Stimulated activated CD8-positive, alpha-beta memory T cell treated with anti-CD3 and anti-CD28 coated beads, Interleukin-12 subunit alpha, Interleukin-12 subunit beta, amount 100 ng/mL, for 1 hour (primary cell): ENCODE measurements at places on chromosomes 2 and 18.

DNA sequence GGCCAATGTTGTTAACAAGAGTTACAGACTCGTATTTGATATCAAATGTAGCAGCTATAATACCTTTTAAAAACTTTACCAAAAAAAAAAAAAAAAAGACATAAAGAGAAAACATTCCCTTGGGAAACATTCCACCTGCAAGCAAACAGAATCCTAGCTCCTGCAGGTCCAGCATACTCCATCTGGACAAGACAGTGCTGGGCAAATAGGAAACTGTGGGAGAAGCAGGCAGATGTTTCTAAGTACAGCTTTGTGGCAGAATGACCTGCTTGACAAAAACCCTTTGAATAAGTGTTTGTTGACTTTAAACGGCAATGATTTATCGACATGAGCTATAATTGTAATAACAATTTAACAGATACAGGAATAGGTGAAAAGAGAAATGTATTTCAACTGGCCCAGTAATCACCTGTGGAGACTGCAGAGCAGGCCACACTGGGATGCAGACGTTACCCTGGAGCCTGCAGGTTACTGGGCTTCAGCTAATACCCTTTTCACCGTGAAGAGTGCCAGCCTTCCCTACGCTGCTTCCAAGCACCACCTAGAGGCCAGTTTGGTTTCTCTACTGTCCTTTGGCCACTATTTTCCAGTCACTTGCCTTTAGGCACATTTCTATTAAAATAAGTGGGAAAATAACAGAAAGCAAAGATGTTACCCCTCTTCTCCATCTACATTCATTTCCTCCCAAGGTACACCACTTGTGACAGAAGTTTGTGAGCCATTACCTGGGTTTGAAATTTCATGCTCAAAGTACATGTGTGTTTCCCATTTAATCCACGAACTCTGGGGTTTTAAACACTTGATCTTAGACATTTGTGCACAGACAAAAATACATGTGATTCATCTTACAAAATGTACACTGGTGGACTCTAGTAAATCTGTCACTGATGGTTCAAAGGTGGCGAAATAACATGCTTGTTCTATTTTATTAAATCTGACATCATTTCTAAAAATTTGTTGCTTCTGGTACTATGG is 96.9 kb upstream of the ZNF397 start:
- no peak for DNase-seq

- no peak for DNase-seq
These were observed 95.1 kb upstream of the L3MBTL4 start for GRCh38 chr18:6509832-6510231.

- no peak for DNase-seq
These were observed 9.7 kb upstream of the DNAJB2 start for GRCh38 chr2:219269362-219270054.

DNA sequence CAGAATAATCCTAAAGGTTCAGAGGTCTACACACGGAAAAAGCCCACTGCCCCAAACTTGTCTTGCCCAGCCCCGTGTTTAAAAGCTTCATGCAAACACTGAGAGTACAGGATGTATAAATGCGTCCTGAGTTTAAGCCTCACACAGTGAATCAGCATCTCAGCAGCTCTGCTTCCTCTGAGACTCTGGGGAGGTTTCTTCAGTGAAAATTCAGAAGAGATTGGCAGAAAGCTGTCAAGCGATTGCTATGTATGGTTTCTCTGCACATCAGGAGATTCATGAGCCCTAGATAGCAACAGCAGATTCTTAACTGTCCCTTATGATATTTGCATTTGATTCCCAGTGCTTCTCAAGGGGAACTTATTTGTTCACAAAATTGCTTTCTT is 27.1 kb downstream of the CRACDL start:
- DNase-seq: no peak

DNA sequence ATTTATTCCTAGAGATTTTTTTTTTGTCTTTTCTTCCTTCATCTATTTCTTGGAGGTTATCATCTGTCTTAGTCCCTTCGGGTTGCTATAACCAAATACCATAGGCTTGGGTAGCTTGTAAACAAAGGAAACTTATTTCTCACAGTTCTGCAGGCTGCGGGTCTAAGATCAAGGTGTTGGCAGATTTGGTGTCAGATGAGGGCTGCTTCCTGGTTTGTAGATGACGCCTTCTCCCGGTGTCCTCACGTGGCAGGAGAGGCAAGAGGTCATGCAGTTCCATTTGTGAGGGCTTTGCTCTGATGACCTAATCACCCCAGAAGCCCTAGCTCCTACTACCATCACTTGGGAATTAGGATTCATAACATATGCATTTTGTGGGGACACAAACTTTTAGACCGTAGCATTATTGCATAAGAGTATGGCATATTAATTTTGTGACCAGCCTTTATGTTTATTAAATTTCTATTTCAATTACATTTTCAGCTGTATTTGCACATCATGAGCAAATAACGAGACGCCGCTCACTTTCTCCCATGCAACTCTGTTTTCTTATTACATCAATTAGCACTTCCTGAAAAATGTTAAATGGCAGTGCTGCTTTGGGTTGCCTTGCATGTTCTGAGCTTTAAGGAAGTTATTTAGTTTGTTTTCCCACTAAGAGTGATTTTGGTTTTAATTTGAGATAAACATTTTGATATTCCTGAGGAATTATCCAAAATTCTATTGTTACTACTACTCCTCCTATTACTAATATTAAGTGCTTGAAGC is 246.4 kb upstream of the HDAC4 start:
- no peak for DNase-seq

DNA sequence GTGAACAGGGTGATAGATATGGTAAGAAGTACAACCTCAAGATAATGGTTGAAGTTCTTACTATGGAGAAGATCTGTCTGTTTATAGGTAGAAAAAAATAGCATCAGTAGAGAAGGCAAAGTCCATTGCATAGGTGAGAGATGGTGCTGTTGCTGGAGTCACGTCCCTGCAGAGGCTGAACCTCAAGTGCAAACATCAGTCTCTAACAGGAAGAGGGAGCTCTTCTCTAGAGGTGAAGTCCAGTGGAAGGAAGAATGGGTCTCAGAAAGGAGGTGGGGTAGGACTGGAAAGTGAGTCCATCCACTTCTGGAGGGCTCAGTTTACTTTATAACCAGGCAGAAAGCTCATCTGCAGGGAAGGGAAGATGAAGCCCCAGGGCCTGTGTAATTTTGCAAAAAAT is 337.7 kb downstream of the MEIS1 start:
- no peak for DNase-seq

DNA sequence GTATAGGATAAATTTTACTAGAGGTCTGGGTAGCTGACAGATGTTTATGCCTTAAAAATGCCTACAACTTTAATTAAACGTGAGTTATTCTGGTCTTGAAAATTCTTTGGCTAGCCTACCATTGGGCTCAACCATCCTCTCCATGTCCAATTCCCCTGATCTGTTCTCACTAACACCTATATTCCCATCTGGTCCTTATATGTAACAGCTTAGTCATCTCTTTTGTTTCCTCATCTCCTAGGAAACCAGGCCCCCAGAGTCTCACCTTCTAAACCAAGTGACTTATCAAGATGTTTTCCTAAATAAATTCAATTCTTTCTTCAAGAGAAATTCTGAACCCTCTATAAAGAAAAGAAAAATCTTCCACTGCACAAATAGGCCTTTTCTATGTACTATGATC is 148.5 kb downstream of the TTC32 start:
- no peak for DNase-seq

DNA sequence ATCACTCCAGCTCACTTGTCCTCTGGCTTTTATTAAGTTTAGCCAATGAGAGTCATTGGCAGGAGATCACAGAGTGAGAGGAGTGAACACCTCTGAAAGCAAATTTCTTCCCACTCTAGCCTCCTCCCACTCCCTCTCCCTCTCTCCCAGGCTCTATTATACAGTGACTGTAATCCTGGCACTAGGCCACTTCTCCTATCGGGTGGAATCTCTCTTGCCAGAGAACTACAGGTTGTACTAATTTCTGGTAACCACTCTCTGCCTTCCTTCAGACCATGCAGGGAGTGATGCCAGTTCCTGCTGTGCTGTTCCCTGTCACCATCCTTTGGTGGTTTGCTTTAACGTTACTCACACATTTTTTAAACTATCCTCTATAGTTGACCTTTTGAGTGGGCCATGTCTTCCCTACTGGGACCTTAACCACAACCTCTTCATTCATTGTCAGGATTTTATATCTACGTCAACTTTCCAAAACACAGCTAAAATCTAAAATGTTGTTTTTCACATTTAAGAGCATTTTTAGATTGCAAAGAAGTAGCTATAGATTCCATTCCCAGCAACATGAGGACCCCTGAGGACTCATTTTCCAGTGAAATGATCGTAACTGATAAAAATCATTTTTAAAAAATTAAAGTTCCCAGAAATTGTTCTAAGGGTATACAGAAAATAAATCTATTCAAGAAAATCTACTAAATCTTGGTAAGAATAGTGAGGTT is 217.1 kb downstream of the MREG start:
- no peak for DNase-seq

DNA sequence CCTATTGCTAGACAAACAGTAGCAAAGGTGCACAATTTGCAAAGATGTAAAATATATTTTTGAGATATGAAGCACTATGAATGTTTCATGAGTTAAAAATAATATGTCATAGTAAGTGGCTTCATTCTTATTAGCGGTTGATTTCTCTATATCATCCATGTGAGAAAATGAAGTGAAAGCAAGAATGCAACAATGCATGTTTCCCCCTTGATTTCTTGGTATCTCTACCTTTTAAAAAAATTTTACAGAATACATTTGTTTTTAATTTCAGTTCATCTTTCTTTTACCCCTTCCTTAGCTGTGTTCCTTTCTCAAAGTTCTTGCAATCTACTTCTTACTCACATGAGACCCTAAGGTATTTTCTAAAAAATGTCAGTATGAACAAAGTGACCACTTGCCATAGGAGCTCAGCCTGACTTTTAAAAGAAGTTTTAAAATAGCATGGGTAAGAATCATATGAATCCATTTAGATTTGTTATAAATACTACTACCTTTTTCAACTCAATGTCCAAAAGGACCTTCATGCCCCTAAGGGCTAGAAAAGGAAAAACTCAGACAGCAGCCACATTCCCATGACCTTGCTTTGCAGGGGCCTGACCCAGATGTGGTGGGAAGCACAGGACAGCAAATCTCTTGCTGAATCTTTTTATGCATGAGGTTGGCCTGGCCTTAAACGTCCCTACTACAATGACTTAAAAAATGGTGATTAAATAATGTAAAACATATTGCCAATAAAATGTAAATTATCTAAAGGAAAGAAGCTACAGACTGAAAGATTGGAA is 14.8 kb upstream of the SLC38A11 start:
- no peak for DNase-seq

- no peak for DNase-seq
These were observed 174.4 kb downstream of the ALPK2 start for GRCh38 chr18:58454406-58455061.

GRCh38 chr2:156023229-156023869 is 309.2 kb downstream of the NR4A2 start:
- DNase-seq: no peak

GRCh38 chr2:112092286-112093041 is 37.4 kb downstream of the TMEM87B start:
- DNase-seq: no peak

DNA sequence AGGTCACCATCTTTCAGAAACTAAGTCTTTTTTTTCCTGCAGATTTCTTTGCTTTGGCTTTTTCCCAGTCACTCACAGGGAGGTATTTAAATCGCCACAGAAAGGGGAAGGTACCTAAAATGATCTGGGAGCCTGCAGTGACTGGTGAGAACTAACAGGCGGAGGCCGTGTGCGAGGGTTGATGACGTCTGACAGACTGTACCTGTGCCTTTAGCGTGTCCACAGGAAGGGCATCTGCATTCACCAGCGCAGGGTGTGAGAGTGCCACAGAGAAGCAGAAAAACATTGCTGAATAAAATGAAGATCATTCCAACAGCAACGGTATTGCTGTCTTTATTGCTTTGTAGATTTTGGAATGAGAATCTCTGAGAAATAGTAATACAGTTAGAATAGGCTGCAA is 5.7 kb downstream of the CTDP1 start:
- no peak for DNase-seq

DNA sequence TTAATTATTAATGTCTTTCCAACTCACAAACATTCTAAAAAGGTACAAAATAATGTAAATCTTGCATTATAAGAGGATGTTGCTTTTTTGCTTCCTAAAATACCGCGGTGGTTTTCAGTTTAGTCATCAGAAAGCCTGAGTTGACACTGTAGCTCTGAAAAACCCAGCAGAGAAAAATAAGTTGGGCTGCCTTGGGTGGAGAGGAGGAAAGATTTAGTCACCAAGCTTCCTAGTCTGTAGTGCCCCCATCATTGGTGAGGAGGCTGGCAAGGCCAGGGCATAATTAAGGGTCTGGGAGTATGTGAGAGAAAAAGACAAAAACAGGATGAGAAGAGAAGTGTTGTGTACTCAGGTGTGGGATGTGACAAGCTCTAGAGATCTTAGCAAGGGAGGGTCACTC is 5.7 kb downstream of the PTPRM start:
- DNase-seq: no peak

- DNase-seq: no peak
These were observed 276.1 kb upstream of the PKDCC start for GRCh38 chr2:41771710-41772109.

- no peak for DNase-seq
These were observed 77.5 kb downstream of the EPB41L3 start for GRCh38 chr18:5466256-5466655.

GRCh38 chr2:182887093-182887492 is 20.7 kb upstream of the FRZB start:
- no peak for DNase-seq

GRCh38 chr18:12652861-12653401 is 5.0 kb downstream of the SPIRE1 start:
- no peak for DNase-seq

- no peak for DNase-seq
These were observed 150.4 kb downstream of the PTH2R start for GRCh38 chr2:208556983-208557484.

GRCh38 chr2:119694845-119695521 is 16.0 kb downstream of the TMEM177 start:
- DNase-seq: no peak

DNA sequence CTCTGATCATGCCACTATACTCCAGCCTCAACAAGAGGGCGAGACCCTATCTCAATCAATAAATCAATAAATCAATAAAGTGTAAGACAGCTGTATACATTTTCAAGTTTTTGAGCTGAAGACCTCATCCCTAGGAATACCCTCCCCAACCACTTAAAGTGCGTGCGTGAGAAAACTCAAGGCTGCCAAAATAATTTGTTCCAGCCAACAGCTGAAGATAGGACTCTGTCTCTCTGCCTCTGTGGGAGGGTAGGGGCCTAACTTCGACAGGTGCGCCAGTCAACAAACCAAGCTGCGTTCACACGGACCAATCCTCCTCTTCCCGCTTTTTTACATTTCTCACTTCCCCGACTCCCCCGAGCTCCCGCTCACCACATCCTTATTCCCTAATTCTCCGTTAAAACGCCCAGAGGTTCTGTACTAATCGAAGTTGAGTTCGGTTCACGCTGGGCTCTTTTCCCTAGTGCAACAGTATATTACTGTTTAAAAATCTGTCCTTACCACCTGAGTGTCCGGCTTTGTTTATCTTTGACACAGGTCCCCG is 618 bp downstream of the POLR2D start:
- DNase-seq: no peak

GRCh38 chr2:45612731-45613130 is 1.7 kb upstream of the SRBD1 start:
- DNase-seq: no peak
